Stimulated activated CD4-positive, alpha-beta T cell treated with anti-CD3 and anti-CD28 coated beads, TNF-alpha, amount 100 ng/mL, for 1 hour (primary cell): ENCODE measurements at places on chromosomes 4 and X.

DNA sequence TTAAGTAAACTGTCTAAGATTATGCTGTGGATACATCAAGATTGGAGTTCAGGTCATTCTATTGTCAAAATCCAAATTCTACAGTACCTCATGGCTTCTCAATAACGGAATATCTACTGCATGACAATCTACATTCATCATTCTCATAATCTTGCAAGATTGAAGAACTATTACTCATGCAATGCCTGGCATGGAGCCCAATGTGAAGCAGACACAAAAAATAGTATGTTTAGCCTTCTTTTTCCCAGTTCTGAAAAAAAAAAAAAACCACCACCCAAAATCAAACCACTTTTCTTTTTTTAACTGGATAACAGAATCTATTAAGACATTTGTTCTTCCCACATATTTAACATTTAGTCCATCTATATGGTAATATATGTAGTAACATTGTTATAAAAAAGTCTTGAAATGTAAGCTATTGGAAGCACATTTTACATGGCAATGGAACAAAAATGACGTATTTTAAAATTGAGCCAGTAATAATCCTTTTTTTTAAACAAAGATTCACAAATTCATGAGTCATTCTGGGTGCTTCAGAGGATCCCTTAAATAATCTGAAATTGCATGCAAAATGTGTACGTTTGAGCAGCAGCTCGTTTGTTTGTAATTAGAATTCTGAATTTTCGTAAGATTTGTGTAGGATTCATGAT, 232.2 kb upstream of the FMR1 start:
- no peak for DNase-seq

DNA sequence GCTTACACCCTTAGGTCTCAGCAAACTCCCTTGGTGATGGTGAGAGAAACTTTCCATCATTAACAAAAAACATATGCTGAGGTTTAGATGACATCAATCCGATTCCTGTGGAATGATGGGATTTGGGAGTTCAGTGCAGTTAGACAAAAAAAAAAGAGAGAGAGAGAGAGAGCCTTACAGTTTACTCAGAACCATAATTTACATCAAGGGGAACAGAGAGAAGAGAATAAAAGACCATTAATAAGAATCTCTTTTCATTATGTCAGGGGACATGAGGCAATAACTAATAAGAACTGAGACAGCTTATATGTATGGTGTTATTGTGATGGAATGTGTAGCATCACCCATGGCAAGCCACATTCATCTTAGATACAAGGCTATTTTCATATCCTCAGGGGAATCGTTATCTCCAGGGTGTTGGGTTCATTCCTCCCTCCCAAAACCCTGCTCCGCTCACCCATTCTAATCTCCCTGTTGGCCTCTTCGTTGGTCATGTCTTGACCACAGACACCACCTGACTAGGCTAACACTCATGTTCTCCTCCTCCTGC, 175.7 kb upstream of the MXRA5 start:
- no peak for DNase-seq

- DNase-seq = no peak
These were observed 26.2 kb downstream of the DLG3 start for GRCh38 chrX:70470850-70471289.

GRCh38 chrX:150984169-150984824, 1.2 kb downstream of the HMGB3 start:
- DNase-seq = no peak

DNA sequence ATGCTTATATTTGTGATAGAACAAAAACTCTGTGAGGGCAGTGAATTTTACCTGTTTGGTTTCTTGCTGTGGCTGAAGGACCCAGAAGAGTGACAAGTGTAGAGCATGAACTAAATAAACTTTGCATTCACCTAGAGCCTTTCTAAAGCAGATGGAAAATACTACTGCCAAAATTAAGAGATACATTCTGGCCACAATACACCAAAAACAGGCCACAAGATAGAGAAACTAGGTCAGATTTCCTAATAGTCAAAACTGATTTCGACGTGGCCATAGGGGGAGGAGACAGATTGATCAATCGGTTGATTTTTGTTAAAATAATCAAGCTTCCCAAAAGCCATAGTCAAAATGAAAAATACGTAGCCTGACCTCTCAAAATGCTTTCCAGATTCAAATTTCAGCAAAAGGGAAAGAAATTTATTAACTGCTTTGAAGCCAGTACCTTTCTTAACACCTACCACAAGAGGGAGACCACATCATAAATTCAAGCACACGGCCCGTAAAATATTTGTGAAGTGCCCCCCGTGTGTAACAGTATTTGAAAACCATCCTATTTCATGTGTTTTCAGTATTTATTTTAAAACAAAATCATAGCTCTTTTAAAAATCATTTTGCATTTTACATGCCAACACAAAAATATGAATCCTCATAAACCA, 132.4 kb downstream of the CORIN start:
- DNase-seq = no peak

GRCh38 chr4:163878336-163879121, 384.0 kb downstream of the TMA16 start:
- no peak for DNase-seq

- no peak for DNase-seq
These were observed 23.5 kb upstream of the SPINK2 start for GRCh38 chr4:56844802-56845580.

GRCh38 chr4:52546449-52546848, 112.7 kb downstream of the USP46 start:
- DNase-seq = no peak
